Activated T-cell treated with anti-CD3 and anti-CD28 coated beads, Interleukin-2, amount 50 U/mL, for 4 hours (primary cell): ENCODE measurements at places on chromosomes 6 and 20. TPM values are rescaled to one million over a fixed set of nuclear protein-coding genes. Genes with fewer than 3 reads are reported as not detected.

GRCh38 chr6:10184371-10185227, 230.3 kb downstream of the TFAP2A start:
- no peak for DNase-seq

DNA sequence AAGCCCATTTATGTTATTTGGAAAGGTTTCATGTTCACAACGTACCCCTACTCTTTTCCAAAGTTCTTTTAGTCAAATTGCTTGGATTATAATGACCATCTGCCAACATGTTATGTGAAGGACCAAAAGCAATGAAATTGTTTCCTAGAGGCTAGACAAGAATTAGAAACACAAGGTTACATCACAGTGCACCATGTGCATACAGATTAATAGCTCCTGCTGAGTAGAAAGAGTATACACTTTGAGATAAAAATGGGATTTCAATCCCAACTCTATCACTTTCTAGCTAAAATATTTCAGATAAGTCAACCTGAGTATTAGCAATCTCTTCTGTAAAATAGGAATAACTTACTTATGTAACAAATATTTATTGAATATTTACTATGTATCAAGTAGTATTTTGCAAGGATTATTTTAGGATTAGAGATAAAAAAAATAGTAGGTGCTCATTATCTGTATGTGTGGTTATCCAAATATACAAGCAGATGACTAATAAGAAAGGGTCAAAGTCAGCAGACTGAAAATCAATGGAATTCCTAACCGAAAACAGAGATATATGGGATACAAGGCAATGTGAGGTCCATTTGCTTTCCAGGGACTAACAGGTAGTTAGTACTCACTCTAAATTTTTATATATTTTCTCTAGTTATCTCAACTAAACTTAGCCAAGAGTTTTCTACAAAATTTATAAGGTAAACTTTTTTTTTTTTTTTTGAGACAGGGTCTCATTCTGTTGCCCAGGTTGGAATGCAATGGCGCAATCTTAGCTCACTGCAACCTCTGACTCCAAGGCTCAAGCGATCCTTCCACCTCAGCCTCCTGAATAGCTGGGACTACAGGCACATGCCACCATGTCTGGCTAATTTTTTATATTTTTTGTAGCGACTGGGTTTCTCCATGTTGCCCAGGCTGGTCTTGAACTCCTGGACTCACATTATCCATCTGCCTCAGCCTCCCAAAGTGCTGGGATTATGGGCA, 127.7 kb downstream of the PDSS2 start:
- no peak for DNase-seq

DNA sequence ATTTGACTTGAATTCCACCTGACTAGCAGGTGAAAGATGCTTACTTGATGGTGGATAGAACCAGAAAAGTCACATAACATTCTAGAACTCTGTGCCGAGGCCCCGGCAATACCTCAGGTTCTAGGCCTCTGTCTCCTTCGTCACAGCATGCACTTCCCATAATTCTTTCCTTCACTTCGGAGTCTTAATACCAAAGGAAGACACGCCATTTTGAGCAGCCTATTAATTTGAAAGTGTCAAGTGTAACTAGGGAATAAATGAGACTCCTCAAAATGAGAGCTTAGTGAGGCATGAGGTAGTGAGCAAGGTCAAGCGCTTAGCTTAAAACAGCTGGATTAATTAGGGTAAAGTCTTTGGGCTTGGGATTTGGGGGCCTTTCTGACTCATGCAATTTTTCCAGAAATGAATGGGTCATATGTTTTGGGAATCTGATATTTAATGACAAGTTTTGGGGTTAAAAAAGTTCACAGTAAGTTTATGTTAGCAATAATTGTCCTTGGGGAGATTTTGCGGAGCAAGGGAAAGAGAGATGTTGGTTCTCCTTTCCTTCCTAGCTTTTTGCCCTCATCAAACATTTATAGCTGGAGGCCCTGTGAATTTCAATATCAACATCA, 29.1 kb upstream of the SGK1 start:
- no peak for DNase-seq

DNA sequence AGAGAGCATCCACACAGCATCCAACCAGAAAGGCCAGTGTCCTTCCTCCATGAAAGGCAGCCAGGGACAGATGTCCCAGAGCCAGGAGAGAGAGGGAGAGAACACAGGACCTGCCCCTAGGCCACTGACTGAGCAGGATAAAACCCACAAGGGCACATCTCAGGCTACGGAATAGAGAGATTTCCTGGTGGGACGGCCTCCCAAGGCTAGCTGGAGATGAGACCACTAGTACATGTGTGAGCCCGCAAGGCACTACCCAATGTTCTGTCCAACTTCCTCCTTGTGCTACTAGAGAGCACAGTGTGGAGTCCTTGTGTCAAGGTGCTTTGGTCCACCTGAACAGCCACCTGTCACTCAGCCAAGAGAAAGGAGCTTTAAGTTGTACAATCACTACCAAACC, 44.2 kb downstream of the PLCG1 start:
- no peak for DNase-seq

DNA sequence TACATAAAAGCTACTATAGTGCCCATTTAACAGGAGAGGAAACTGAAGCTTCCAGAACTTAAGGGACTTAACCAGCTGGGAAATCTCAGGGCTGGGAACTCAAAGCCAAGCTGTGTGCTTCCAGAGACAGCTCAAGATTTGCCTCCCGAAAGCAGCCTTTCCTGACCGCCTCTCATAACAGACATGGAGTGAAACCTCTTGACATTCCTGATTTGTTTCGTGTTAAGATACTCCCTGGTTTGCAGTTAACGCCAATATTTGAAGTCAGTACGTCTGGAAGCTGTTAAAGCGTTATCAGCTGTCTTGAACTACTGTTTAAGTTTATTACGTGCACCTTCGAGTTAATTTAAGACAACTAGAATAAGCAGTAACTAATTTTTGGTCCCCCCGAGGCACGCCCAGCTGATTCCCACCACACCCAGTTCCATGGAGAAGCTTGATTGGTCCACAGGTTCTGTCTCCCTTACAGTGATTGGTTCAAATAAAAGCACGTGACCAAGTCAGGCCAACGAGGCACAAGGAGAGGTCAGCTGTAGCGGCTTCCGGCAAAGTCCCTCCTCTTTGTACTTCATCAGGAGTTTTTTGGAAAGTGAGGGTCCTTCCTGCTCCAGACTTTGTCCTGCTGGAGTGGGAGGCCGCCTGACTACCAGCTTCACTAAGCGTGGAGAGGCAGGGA, 8.9 kb upstream of the TCP11 start:
- DNase-seq = no peak

The ERVFRD-1 gene
- not detected for total RNA-seq

- no peak for DNase-seq
Measured at GRCh38 chr20:53492212-53492611, 101.4 kb downstream of the ZNF217 start.

The CRISP2 gene
- not detected for total RNA-seq

DNA sequence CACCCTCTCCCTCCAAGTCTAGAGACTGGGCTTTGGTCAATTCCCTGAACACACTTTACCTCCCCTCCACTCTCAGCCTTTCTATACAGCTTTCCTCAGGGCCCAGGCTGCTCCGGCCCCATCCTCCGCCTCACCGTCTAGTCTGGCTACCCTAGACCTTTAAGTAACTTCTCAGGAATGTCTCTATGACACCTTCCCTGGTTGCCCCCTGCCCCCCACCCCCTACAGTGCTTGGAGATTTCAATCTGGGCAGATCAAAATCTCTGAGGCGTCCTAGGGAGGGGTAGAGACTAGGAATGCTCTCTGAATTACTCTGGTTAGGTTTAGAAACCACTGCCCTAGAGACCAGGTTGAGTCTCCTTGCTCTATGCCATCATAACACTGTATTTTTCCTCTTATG, 6.1 kb downstream of the UBE2J1 start:
- DNase-seq = no peak

The GPLD1 gene
- total RNA-seq = 0.45 TPM

DNA sequence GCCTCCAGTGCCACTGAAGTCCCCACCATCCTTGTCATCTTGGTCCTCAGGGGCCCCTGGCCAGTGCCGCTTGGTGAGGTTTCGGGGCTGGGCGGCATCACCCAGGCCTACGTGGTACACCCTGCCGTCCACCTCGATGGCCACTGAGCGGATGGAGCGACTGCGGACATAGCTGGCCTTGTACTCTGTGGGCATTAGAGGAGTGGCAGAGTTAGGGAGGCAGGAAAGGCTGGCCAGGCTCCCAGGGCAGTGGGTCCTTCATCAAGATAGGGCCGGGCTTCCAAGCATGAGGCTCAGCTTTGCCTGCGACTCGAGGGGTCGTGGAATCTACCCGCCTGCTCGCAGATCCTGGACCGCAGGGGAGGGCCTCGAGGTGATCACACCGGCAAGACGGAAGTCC, 119.0 kb downstream of the SULF2 start:
- DNase-seq = no peak

GRCh38 chr20:15986690-15987089, 586.6 kb downstream of the KIF16B start:
- DNase-seq = no peak

DNA sequence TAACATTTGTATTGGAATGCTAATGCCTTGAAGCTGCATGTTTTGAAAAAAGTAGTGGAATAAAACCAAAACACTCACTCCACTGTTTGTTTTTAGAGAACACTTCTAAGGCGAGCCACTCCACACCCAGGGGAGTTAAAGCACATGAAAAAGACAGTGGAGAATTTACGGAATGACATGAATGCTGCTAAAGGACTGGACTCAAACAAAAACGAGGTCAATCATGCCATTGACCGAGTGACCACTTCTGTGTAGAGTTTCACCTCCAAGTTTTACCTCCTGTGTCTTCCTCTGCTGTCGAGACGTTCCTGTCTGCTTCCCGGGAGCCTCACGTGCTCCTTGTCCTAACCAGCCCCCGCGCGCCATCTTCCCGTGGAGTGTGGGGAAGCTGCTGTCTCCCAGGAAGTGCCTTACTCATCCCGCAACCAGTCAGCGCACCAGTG, 127.8 kb downstream of the LRRC1 start:
- no peak for DNase-seq

The MAS1 gene
- total RNA-seq = not detected
